ENCODE measurements at places on chromosomes 7 and 10.

DNA sequence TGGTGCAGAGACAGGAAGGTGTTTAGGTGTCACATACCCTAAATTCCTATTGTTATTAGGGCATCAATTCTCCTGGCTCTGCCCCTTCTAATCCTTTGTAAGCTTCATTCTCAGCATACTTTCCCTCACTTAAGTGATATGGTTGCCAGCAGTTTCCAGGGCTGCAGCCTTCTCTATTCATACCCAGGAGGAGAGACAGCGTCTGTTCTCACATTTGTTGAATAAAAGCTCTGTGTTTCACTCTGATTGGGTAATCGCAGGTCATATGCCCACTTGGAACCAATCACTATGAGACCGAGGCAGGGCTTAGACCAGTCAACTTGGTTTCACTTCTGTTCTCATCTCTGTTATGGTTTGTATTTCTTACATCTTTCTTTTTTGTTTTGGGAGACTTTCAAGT, 109.6 kb upstream of the MTPN start:
- peak; percentile 3 for DNase-seq

GRCh38 chr7:23715099-23715498, 5.1 kb downstream of the STK31 start:
- no peak for DNase-seq

- no peak for DNase-seq
Observed at GRCh38 chr7:43553999-43554398, 28.9 kb upstream of the STK17A start.

DNA sequence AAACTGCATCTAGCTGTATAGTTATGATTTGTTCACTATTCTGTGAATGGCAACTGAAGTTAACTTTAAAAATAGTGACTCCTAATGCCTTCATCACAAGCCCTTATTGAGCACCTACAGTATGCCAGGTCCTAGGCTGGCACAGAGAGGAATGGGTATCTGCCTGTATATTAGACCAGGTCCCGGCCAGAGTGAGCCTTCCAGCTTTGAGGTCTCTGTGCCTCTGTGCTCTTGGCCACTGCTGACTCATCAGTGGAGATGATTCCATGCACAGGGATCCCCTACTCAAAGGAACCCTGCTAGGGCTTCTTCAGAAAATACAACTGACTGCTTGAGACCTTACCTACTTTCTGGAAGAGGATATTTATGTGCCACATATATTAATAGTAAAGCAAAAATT, 118.4 kb downstream of the GFRA1 start:
- no peak for DNase-seq

GRCh38 chr7:32257621-32258020, 187.4 kb upstream of the PDE1C start:
- peak; percentile 14 for DNase-seq

DNA sequence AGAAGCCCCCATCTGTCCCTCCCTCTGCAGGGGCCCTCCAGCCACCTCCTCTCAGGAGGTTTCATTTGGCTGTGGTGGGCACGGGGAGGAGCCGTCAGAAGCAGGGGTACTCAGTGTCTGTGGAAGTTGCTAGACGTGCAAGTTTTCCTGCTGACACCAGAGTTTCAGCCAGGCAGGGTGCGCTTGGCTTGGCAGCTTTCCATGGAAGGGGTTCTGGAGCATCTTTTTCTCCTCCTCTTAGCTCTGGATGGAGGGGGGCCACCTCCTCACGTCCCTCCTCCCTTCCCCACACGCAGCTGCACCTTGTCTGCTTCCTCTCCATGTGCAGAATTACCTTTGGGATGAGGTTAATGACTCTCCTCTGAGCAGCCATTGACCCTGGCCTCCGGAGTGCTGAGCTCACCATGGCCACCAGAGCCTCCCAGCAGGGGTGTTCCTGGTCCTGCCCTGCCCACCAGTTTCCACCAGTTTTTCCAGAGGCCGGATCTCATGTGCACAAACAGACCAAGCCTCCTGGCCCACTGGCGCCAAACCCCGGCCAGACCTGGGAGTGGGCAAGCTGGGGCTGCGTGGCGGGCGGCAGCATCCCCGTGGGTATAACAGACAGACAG, 579.8 kb upstream of the FOXK1 start:
- DNase-seq = no peak

DNA sequence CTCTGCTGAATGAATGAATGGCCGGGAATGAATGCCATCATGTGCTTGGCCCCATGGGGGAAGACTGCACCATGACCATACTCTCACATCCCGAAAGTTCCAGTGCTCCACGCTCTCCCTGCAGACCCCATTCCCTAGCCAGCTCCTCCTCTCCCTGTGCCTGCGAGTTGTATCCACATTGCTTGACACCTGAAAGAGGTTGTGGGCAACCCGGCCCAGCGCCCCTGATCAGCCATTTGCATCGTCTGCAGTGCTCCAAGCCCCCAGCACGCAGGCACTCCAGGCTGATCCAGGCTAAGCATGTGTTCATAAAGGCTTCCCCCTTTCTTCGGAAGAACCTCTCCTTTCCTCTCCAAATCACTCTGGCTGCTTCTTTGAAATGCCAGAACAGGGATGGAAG, 354.4 kb upstream of the MKI67 start:
- DNase-seq = no peak

DNA sequence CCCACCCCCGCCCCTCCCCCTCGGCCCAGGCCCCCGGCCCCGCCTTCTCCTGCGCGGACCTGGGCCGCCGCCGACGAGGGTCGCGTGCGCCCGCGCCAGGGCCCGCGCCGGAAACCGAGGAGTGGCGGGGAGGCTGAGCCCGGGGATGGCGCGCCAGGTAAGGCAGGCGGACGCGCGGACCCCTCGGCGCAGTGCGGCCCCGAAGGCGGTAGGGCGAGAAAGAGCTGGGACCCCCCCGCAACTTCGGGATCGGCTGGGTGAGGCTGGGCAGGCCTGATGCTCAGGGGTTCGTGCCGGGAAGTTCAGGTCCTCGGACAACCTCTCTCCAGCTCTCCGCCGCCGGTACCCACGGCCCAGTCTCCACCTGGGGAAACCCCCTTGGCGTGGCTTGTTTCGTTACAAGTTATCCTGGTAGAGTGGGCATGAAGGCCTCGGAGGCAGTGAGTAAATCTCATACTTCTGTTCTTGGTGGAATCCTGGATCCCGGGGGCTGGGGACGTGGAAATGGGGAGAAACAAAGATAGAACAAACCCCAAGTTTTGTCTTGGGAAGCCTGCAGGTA, 58.4 kb downstream of the ZNF467 start:
- DNase-seq = no peak

GRCh38 chr10:12790270-12790669, 211.2 kb downstream of the CCDC3 start:
- DNase-seq = no peak

DNA sequence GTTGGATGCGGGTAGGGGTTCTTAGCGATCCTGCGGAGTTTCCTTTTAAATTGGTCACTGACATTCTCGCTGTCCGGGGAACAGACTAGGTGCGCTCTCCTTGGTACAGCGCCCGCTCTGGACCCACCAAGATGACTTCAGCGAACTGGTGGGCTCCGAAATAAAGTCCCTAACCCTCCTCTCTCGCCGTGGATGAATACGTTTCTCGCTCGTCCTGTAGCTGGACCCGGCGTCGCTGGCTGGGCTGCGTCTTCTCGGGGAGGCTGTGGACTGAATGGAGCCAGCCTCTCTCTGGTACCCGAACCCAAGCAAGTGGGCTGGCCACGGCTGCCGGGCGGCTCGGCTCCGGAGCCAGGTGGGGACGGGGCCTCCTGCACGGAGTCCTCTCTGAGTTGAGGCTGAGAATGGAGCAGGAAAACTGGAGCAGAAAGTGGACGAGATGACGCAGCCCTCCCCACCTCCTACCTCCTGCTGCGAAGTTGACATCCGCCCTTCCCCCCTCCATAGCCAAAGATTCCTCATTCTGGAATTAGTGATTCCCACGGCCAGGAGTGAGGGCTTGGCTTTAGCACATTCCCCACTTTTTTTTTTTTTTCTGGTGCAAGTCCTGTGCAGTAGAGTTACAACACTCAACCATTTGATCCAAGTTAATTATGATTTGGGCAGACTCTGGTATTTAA, 1.5 kb downstream of the UNC5B start:
- DNase-seq = no peak

DNA sequence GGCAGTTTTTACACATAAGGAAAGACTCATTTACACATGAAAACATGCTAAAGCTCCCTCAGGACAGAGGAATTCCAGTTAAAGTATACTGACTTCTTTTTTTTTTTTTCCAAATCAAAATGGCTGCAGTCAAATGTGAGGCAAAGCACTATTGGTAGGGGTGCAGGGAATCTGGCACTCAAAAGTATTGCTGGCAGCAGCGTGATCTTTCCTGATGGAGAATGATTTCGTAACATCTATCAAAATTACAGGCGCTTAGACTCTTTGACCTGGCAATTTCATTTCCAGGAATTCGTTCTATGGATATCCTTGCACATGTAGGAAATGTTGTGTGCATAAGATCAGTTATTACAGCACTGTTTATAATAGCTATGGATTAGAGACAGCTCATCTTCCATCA, 65.7 kb downstream of the VSTM4 start:
- no peak for DNase-seq

DNA sequence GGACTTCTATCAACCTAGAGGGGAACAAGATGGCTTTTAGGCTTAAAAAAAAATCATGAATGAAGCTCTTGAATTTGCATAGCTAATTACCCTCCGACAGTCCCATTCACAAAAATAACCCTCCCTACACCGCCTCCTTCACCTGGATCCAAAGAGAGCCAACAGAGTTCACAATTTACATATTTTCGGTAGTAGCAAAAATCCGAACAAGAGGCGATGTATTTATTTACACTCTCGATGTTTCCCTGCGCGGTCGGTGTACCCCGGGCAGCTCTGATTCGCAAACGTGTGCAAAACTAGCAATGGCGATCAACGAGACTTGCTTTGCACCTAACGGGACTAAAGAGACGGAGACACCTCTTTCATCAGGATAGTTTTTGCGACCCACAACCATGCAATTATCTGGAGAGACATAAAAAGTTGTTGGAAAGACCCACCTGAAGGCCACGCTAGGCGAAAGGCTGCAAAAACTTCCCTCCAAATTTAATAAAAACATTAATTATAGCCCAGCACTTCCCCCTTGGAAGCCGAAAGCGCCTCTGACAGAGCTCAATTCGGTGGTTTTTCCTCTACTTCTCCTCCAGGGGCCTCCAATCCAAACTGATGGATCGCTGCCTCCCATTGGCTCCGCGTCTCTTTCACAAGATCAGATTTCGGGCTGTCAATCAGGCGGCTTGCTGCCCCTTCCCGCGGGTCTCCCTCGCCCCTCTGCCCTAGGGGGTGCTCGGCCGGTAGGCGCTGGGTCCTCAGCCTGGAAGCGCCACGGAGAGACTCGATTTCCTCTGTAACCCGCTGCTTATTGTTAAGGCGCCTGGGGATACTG, at the start of gene ETV1:
ETV1 (minus strand) TSS at position 541 of the 823 bp plus-strand sequence. CDS start 614 bp downstream, outside the sequence.
- peak; percentile 35 for DNase-seq

DNA sequence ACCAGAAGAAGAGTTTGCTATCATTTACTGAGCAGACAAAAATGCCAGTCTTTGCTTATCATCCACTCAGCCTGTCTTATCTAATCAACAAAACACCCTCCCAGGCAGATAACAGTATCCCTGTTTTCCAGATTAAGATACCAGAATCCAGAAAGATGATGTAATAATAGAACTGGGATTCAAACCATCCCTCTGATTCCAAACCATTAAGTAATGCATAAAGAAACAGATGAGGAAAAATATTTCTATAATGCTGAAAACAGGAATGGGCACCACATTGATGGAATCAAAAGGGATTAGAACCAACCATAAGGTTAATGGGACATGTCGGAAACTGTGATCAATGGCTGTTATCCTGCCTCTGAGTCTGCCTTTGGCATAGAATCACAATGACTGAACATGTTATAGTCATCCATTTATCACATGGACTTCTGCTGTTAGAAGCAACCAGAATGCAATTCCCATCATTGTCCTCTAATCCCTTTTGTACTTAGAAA, 92.1 kb upstream of the RSU1 start:
- DNase-seq = no peak

DNA sequence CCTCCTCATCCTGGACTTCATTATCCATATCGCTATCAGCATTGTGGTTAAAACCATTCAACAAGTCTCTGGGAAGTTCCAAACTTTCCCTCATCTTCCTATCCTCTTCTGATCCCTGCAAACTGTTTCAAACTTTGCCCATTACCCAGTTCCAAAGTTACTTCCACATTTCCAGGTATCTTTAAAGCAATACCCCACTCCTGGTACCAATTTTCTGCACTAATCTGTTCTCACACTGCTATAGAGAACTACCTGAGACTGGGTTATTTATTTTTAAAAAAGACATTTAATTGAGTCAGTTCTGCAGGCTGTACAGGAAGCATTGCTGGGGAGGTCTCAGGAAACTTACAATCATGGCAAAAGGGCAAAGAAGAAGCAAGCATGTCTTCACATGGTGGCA, 147.3 kb downstream of the ARL4A start:
- DNase-seq = no peak

DNA sequence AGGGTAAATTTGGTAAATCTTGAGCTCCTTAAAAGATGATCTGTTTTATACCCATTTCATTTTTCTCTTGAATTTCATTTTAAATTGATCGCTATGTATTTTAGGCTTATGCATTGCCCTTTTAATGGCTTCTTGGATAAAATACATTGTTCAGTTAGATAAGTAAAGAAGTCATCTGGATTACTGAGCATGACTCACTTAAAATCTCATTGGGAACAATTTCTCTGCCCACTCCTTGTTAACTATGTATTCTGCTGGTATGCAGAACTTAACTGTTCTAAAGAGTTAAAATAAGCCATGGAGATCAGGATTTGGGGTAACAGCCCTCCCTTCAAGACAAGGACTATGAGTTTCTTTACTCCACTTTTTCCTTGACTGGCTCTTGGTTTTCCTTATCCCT, 134.2 kb downstream of the SND1 start:
- no peak for DNase-seq

GRCh38 chr10:1745780-1746456, 8.6 kb upstream of the ADARB2 start:
- no peak for DNase-seq

GRCh38 chr7:29484280-29484679, 79.4 kb upstream of the PRR15 start:
- DNase-seq = no peak

GRCh38 chr10:6738112-6738768, 158.2 kb upstream of the PRKCQ start:
- DNase-seq = no peak

DNA sequence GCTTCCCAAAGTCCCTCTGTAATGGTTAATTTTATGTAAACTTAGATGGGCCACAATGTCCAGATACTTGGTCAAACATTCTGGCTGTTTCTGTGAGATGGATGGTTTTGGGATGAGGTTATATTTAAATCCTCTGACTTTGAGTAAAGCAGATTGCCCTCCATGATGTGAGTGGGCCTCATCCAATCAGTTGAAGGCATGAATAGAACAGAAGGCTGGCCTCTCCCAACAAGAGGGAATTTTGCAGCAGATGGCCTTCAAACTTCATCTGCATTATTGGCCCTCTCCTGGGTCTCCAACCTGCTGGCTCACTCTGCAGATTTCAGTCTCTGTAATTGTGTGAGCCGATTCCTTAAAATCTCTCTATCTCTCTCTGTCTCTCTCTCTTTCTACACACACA, 362.3 kb downstream of the GRID1 start:
- DNase-seq = no peak

GRCh38 chr10:34018129-34018528, 683.7 kb upstream of the NRP1 start:
- no peak for DNase-seq

All from hematopoietic multipotent progenitor cell treated with erythropoietin and hydrocortisone succinate and interleukin-3 and kit ligand, for 8 days (in vitro differentiated cells).